Stimulated activated CD4-positive, alpha-beta T cell treated with anti-CD3 and anti-CD28 coated beads, Interleukin-1b, Interleukin-23, amount 100 ng/mL, for 1 hour (primary cell): ENCODE measurements at places on chromosomes 2 and 18.

- DNase-seq, result no peak
Measured at GRCh38 chr2:48589170-48589767, 28.4 kb upstream of the GTF2A1L start.

DNA sequence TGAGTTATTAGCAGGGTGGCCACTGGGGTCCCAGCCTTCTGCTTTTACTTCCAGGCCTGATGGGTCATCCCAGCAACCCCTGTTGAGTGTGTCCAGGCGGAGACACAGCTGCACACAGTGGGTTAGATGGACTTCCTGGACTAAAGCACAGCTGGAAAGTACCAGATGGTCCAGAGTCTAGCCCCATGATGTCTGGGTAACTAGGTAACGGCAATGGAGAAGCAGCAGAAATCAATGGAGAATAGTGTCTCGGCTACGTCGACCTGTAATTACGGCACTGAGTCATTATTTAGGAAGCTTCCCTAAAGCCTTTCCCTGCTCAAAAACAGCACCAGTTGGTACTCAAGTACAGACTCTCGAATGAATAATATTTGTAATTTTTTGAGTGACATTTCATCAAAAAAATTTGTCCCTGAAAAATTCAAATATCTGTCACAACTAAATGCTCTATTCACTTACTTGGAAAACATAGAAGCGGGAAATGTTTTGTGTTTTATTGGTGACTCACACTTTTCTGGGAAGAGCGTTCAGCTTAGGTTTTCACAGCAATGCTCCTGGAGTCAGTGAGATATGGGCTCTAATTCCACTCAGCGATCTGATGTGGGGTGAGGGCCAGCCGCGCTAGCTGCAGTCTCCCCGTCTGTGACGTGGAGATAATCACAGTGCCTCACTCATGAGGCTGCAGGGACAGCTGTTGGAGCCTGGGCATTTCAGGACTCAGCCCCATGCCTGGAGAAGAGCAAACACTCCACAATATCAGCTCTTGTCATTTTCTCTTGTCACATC lies 16.2 kb upstream of the ARL4C start:
- DNase-seq, result no peak

DNA sequence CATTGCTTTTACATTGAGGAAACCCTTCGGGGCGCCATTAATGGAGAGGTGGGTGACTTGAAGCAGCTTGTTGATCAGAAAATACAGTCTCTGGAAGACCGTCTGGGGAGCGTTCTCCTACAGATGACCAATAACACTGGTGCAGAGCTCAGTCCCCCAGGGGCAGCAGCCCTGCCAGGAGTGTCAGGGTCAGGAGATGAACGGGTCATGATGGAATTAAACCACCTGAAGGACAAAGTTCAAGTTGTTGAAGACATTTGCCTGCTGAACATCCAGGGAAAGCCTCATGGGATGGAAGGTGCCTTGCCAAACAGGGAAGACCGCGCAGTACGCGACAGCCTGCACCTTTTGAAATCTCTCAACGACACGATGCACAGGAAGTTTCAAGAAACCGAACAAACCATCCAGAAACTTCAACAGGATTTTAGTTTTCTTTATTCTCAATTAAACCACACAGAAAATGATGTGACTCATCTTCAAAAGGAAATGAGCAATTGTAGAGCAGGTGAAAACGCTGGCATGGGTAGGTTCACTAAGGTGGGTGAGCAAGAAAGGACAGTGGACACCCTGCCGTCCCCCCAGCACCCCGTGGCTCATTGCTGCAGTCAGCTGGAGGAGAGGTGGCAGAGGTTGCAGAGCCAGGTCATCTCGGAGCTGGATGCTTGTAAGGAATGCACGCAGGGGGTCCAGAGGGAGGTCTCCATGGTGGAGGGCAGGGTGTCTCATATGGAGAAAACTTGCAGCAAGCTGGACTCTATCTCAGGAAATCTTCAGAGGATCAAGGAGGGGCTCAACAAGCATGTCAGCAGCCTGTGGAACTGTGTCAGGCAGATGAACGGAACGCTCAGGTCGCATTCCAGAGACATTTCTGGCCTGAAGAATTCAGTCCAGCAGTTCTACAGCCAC lies 45.0 kb downstream of the EMILIN2 start:
- DNase-seq, result no peak

GRCh38 chr2:158043181-158043948 lies 58.3 kb upstream of the UPP2 start:
- no peak for DNase-seq

DNA sequence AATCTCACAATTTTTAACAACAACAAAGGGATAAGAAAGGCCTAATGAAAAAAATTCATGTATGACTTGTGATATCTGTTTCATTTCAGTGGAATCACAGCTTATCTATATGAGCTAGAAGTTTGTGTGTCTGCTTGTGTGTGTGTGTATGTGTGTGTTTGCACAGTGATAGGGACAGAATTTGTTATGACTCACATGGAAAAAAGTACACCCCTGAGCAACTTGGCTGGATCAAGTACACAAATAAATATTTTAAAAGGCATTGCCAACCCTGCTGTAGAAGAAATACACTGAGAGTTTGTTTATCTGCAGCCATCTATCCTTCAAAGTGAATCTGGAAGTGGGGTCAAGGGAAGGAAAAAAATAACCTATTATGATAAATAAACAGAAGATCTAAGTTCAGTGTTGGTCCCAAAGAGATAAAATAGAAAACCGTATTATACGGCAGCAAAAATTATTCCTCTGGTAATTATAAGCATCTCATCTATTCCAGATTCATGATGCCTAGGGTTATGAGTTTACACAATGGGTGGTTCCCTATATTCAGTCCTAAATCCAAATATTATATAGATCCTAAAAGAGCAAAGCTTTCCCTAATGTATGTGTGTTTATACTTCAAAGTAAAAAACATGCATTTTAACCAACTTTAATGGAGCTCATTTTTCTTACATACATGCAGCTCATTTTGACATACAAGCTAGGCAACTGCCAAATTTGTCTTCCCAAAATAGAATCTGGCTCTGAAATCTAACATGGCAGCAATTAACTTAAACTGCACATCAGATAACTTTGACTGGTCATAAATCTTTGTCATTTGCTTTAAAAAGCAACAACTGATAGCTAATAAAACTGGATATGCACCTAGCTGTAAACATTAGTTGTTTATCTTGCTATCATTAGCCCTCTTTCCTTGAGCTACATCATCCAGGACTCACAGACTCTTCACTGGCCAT lies 420.6 kb downstream of the IRS1 start:
- no peak for DNase-seq

- no peak for DNase-seq
Measured at GRCh38 chr18:27862041-27862682, 314.8 kb downstream of the CDH2 start.

GRCh38 chr2:177972782-177973181 lies 99.8 kb downstream of the PDE11A start:
- no peak for DNase-seq

- no peak for DNase-seq
Measured at GRCh38 chr2:108288534-108289106, at the start of gene SULT1C2. SULT1C2 (plus strand) TSS chr2:108288895; CDS start chr2:108293668, 4,773 bp downstream.

GRCh38 chr2:170152421-170152820 lies 25.5 kb upstream of the MYO3B start:
- no peak for DNase-seq

DNA sequence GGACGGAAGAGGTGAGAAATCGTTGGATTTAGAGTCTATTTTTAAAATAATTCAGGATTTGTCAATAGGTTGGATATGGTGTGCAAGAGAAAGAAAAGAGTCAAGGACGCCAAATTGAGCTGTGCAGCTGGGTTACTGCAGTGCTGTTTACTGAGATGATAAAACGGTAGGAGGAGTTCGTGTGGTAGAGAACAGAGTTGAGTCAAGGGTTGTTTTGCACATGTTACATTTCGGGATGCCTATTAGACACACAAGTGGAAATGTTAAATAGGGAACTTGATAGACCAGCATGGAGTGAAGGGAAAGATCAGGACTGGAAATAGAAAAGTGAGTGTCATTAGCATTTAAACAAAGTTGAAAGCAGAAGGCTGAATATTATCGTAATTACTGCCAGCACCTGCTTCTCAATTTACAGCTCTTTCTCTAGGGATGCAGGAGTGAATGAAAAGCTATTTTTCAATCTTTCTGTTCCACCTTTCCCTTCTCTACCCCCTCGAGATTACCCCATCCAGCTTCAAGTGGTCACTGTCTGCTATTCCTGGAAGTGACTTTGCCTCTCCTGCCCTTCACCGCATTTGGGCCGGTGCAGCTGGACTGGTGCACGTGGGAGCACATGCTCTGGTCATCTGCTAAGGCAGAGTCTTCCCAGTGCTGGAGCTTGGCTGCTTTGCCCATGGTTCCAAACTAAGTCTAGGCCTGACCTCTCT lies 30.3 kb downstream of the GPR75 start:
- DNase-seq, result no peak

GRCh38 chr2:185433824-185434223 lies 304.8 kb upstream of the FSIP2 start:
- no peak for DNase-seq

- DNase-seq, result no peak
Measured at GRCh38 chr18:37698508-37699040, 133.0 kb upstream of the CELF4 start.

GRCh38 chr2:26850000-26850431 lies 2.1 kb downstream of the DPYSL5 start:
- no peak for DNase-seq

DNA sequence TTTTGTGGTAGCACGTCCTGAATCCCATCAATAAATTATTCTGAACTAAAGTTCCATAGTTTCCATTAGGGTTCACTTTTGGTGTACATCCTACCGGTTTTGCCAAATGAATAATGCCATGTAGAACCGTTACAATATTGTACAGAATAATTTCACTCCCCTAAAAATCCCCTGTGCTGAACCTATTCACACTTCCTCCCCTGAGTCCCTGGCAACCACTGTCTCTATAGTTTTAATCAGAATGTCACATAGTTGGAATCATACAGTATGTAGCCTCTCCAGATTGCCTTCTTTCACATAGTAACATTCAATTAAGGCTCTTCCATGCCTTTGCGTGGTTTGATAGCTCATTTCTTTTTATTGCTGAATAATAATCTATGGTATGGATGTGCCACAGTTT lies 9.6 kb upstream of the CASP8 start:
- no peak for DNase-seq

- no peak for DNase-seq
Measured at GRCh38 chr2:84556190-84556589, 39.9 kb downstream of the DNAH6 start.

- DNase-seq, result no peak
Measured at GRCh38 chr2:17540093-17540812, at the start of gene VSNL1. VSNL1 (plus strand) TSS chr2:17540696; CDS start chr2:17592075, 51,379 bp downstream.

- no peak for DNase-seq
Measured at GRCh38 chr2:54666131-54666633, 57.3 kb upstream of the EML6 start.

DNA sequence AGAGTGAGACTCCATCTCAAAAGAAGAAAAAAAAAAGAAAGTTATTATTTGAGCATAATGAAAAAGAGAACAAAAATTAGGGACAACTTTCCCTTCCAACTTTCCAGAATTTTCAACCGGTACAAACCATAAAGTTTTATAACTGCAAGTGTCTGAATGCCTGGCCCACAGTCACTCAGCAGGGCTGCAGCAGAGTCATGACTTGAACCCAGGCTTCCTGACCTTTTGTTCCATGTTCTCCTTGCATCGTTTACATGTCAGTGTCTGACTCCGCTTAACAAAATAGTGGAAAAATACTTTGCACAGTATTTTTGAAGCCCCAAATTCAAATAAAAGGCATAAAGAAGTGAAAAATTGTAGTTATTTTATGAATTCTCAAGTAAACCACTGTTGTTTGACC lies 82.7 kb downstream of the LTBP1 start:
- DNase-seq, result no peak

GRCh38 chr2:64601034-64601754 lies 52.5 kb downstream of the SERTAD2 start:
- no peak for DNase-seq

- no peak for DNase-seq
Measured at GRCh38 chr2:59947917-59948541, 605.4 kb downstream of the BCL11A start.

DNA sequence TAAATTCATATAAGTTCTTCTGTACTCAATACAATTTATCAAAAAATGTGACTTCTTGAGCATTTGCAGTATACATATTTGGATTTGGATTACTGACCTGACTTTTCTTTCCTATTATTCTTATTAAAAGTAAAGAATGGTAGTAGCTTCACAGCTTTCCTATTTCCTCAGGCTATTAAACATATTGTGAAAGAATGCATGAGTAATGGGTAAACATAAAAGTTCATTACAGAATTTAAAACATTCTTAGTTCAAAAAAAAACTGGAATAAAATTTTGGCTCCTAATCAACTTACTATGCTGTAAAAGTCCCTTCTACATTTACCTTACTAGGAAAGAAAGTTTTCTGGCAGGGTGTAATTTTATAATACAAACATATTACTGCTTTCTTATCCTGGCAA lies 27.3 kb upstream of the C2orf66 start:
- no peak for DNase-seq
